ENCODE measurements at places on chromosomes 13 and 19.

DNA sequence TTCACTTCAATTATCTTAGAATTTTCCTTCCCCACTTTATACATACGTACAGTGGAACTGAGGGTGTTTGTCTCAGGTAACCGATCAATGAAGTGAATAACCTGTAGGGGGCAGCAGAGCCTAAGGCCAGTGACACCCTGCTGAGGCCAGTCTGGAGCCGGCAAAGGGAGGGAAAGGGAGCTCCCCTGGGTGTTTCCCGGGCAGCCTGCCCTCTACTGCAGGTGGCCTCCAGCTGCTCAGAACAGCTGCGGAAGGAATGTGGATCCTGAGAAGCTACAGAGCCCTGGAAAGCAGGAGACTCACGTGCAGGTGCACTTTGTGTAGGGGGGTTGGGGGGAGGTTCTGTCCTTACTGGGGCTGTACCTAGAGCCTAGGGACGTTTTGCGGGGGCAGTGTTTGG is 832 bp upstream of the ZNF491 start:
- peak; percentile 83 for DNase-seq

GRCh38 chr13:76331943-76332712 is 554.1 kb downstream of the KCTD12 start:
- no peak for DNase-seq

DNA sequence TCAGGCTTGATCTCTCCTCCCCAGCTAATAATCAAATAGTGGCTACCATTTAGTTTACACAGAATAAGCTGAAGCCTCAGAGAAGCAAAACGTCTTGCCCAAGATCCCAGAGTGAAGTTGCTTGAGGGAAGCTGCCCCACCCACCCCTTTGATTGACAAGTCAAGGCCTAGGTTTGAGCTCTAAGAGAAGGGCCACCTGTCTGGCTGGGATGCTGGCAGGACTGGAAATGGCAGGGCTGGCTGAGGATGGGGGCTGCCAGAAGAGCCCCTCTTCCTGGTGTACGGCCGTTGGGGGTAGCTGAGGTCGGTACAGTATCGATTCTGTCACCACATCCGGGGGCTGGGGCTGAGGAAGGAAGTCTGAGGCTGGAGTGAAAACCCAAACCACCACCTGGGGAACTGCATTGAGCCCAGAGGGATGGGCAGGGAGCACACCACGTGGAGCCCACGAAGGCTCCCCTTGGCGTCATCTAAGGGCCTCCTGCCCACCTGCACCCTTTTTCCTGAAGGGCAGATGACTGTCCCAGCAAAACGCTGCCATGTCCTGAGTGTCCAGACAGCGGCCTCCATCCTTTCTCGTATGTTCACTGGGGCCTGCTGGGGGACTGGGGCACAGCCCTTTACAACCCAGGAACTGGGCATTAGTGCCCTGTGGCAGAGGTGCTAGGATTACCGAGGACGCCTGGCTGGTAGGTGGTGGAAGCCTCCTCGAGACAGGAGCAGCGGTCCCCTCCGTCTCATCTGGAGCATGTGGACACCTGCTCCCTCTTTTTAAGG is 1.4 kb upstream of the PRKD2 start:
- peak; percentile 85 for DNase-seq

- no peak for DNase-seq
Observed at GRCh38 chr13:49897713-49898112, 38.4 kb downstream of the SPRYD7 start.

DNA sequence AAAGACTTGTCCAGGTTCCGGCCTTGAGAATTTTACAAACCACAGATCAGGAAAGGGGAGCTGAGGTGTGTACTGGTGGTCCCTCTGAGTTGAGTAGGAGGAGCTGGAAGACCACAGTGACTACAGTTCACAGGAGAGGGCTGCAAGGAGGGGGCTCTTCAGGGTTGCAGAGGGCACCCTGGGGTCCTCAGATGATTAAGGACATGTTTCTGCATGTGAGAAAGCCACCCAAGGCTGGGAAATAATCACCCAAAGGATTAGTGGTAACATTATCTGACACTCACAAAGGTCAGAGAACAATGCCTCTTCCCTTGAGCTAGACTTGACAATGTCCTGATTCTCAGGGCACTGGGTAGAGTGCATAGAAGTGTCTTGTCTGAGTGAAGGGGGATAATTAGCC is 540.4 kb downstream of the IRS2 start:
- DNase-seq: no peak

DNA sequence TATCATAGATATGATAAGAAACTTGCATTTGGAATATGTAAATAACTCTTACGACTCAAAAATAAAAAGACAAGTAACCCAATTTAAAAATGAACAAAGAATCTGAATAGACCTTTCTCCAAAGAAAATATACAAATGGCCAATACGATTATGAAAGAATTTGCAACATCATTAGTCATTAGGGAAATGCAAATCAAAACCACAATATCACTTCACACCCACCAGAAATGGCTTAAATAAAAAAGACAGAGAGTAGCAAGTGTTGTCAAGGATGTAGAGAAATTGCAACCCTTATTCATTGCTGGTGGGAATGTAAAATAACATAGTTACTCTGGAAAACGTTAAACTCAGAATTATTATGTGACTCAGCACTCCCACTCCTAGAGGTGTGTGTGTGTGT is 226.6 kb upstream of the MAB21L1 start:
- DNase-seq: no peak

DNA sequence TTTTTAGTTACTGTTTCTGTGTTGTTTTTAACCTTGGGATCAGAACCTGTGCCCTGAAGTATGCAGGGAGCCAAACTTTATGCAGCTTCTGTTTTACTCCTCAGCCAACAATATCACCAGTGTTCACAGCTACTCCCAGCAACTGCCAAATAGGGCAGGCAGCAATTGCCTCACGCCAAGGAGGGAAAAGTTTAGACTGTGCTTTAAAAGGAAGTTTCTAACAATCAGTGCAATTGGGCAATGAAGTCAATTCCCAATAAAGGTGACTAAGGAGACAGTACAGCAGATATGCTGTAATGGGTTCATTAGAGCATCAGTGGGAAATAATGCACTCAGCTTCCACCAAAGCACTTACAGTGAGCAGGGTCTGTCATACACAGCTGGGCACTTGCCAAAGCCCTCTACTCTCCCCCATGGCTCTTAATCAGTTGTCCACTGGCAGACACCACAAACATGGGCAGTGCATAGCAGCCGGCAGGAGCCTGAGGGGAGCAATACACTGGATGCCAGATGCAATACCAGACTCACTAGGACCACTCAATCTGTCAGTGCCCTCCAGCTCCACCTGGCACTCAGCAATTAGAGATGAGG is 19.3 kb downstream of the ENOX1 start:
- no peak for DNase-seq

DNA sequence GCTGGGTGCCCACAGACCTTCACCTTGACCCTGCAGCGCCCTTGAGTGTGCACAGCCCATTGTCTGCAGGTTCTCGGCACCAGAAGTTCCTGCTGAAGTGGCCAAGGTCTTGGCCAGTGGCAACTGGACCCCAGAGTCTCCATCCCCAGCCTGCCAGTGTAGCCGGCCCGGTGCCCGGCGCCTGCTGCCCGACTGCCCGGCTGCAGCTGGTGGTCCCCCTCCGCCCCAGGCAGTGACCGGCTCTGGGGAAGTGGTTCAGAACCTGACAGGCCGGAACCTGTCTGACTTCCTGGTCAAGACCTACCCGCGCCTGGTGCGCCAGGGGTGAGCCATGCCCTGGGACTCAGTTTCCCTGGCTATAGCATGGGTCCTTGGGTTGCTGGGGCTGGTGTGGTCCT is 11.9 kb upstream of the ARHGAP45 start:
- DNase-seq: no peak

GRCh38 chr19:6185835-6186834 is 50.7 kb downstream of the ACSBG2 start:
- DNase-seq: no peak

DNA sequence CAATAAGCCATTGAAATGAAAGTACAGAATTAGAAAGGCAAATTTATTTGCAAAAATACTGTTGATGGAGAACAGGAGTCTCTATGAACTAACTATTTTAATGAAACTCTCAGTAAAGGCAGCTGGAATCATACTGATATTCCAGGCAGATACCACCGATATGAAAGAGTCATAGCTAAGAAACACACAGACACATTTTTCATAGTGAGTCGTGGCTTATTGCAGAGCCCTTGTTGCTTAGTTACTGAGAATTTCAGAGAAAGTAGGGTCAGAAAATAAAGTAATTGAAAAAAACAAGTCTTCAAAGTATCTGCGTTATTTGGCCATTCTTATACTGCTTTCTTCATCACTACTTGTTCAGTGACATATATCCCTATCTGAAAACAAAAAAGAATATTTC is 1890.9 kb downstream of the PCDH9 start:
- DNase-seq: no peak

DNA sequence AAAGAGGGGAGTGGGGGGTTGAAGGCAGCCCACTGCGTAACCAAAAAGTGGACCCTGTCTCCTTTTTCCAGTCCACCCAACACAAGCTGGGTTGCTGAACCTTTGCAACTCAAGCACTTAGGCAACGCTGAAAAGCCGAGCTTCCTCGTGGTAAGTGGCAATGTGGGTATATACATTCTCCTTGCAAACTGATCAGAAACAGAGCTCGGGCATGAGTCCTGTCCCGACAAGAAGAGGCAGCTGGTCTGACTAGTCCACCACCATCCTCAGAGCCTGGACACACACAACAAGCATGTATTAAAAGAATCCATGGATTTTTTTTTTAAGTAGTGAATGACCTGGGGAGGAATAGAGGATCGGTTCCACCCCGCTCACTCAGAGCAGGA is 240.6 kb upstream of the ZNF507 start:
- no peak for DNase-seq

GRCh38 chr19:55251341-55252081 is 7.3 kb downstream of the PPP6R1 start:
- peak; percentile 81 for DNase-seq

- DNase-seq: no peak
Observed at GRCh38 chr19:2060884-2061494, 9.9 kb upstream of the MKNK2 start.

- peak; percentile 20 for DNase-seq
Observed at GRCh38 chr13:42812316-42812715, 30.9 kb downstream of the FAM216B start.

- DNase-seq: no peak
Observed at GRCh38 chr19:10870501-10870954, 825 bp upstream of the CARM1 start.

DNA sequence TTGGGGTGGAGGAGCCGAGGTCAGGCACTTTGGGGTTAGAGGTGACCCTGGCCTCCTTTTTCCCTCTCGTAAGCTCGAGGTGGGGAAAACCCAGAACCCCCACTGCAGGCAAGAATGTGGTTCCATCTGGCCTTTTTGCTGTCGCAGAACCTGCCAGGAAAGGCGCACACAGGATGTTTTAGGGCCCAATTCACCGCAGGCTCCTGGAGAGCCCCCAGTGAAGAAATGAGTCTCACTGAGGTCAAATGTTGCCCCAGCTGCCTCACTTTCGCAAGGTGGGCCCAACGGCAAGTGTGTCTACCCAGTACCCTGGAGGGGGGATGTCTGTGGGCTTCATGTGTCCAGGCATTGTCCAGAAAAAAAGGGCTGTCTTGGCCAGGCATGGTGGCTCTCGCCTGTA is 61.8 kb downstream of the PEX11G start:
- DNase-seq: peak; percentile 80

DNA sequence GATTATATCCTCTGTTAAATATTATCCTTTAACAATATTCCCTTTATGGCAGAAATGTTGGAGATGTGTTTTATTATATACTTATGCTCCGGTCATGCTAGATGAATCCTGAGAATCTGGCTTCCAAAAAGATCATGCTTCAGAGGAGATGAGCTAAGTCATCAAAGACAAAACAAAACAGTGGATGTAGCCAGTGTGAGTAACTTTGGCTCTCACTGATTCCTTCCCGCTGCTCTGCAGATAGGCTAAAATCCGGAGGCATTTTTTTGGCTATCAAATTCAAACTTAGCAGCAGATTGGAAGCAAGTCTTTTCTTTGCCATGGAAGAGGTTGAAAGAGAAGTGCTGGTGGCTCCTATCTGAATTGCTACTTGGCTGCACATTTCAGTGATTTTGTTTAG is 295.9 kb downstream of the GPC6 start:
- DNase-seq: no peak

DNA sequence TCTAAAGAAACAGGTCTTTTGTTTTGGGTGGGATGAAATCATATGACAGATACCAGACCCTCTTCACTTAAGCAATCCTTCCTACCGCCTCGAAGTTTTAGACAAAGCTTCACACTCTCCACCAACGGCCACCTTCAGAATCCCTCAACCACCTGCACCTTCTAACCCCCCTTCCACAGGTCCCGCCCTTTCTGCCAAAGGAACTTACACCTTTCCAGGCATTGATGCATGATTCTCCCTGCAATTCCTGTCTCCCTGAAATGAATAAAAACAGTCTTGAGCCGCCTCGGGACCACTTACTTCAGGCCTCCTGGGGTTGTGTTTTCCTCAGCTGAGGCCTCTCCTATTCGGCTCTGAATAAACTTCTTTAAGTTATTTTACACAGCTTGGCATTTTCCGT is 859 bp downstream of the ZNF433 start:
- DNase-seq: no peak

GRCh38 chr19:1094655-1094977 is 559 bp downstream of the POLR2E start:
- no peak for DNase-seq

DNA sequence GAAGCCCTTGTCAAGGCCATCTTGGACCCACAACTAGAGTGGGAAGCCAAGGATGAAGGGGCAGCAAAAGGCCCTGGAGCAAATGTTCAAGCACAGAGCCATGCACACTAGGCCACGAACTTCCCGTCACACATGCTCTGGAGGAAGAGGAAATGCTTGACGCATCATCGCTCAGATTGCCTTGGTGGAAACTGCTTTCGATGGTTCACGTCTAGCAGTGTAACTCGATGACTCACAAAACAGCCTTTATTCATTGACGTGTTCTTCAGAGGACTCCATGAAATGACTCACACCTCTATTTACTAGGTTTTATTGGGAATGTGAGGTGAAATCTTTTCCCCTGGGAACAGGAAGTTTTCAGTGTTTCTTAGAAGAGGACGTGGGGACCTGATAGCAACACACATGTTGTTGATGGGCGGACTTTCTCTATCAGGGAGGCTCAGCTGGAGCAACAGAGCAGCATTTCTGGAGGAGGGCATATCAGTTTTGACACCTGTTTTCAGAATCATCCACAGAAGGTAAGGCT is 79.8 kb upstream of the FLT1 start:
- peak; percentile 69 for DNase-seq

- DNase-seq: peak; percentile 17
Observed at GRCh38 chr13:42039457-42039945, 8.9 kb upstream of the DGKH start.

DNA sequence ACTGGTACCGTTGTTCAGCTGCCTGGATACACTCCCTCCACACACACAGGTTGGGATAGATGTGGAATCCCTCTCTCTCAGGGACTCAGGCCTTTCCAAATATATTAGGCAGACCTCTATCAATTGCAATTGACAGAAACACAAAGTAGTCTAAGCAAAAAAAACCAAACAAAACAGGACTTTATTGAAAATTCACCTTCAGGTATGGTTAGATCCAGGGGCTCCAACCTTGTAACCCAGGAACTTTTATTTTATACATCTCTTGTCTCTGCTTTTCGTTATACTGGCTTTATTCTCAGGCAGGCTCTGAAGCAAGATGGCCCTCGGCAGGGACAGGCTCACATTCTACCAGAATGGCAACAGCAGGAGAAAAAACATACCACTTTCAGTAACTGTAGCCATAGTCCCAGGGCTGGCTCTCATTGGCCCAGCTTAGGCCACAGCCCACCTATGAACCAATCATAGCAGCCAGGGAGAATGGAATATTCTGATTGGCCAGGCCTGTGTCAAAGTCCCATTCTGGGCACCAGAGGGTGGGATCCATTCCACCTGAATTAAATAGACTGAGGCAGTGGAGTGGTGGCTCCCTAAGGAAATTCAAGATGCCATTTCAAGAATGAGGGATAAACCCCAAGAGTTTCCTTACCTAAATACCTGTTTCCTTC is 13.1 kb upstream of the CEACAM19 start:
- no peak for DNase-seq

Measured in activated CD4-positive, alpha-beta T cell treated with anti-CD3 and anti-CD28 coated beads, Interleukin-10, Interleukin-2, amounts not matched to agents 100 ng/mL and 50 ng/mL, durations not matched to agents 16 hours and 8 hours (primary cell).